Esophagus mucosa (tissue), 1 donor: ENCODE measurements at places on chromosomes 2 and 18. TPM values are rescaled to one million over a fixed set of nuclear protein-coding genes. Genes with fewer than 3 reads are reported as not detected.

CPS1 gene
- 4.7 TPM for total RNA-seq

RNASEH1 gene
- total RNA-seq, result 10.6 TPM

VWC2L gene
- not detected for total RNA-seq

FHOD3 gene
- 3.0 TPM for total RNA-seq

RAB6C gene
- not detected for total RNA-seq

DUSP2 gene
- 1.8 TPM for total RNA-seq

CCDC121 gene
- total RNA-seq, result 1.3 TPM

PLGLB1 gene
- 0.64 TPM for total RNA-seq

SLC40A1 gene
- total RNA-seq, result 11.8 TPM

ALPG gene
- total RNA-seq, result not detected

FBXO15 gene
- total RNA-seq, result 0.76 TPM

SEC11C gene
- total RNA-seq, result 32.6 TPM

RSAD2 gene
- 1.6 TPM for total RNA-seq

CDH2 gene
- not detected for total RNA-seq

IL36RN gene
- 64.1 TPM for total RNA-seq

TEX44 gene
- total RNA-seq, result not detected
